Type B pancreatic cell (in vitro differentiated cells): ENCODE measurements at places on chromosomes 5 and 9.
A peak's percentile ranks its signal among the peaks of the same experiment; 100 is the strongest.

DNA sequence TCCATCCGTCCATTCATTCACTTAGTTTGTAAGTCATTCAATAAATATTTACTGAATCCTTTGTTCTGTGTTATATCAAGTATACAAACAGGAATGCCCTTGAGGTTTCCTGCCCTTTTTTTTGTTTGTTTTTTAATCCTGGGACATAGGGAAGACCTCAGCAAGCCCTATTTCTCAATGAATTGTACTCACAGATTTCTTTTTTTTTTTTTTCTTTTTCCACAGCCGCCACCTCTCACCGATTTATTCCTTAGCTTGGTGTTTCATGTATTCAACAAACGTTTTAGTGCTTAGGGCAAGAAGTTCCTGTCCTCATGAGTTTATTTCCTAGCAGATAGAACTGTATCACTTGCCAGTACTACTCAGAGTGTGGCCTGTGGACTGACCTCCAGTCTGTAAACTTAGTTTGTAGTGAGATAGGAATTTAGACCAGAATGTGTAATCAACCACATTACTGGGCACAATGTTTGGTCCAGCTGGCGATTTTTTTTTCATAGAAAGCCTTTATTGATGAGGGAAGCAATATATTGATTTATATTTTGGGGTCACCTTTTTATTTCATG is 35.4 kb upstream of the C5orf47 start:
- no peaks in the 10 kb centered on the region for H3K27me3 ChIP-seq
- H3K36me3 ChIP-seq = peaks cover 39% of the 10 kb centered on the region
- no peak overlapping the region for H3K4me3 ChIP-seq
- H3K4me1 ChIP-seq = peaks cover 16% of the 10 kb centered on the region

GRCh38 chr5:153585622-153586277 is 95.3 kb downstream of the GRIA1 start:
- H3K27me3 ChIP-seq = peaks cover 4% of the 10 kb centered on the region
- peaks cover 10% of the 10 kb centered on the region for H3K4me1 ChIP-seq
- no peak for DNase-seq
- no peak overlapping the region for H3K27ac ChIP-seq

DNA sequence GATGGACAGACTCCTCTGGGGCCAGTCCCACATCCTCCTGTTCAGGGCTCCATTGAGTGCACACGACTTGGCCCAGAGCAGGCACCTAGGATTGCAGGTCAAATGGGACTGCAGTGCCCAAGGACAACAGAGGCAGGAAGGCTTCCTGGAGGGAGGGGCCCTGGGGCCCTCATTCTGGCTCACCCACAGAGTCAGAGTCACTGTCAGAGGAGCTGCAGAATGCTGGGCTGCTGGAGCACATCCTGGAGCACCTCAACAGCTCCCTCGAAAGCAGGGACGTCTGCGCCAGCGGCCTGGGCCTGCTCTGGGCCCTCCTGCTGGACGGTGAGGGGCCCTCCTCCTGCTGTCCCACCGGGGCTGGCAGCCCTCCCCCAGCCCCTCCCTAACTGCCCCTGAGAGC is 15.1 kb downstream of the REXO4 start:
- H3K27ac ChIP-seq = no peak overlapping the region
- H3K4me1 ChIP-seq = peaks cover 5% of the 10 kb centered on the region
- H3K4me3 ChIP-seq = no peak overlapping the region
- no peaks in the 10 kb centered on the region for H3K27me3 ChIP-seq
- no peak for DNase-seq

DNA sequence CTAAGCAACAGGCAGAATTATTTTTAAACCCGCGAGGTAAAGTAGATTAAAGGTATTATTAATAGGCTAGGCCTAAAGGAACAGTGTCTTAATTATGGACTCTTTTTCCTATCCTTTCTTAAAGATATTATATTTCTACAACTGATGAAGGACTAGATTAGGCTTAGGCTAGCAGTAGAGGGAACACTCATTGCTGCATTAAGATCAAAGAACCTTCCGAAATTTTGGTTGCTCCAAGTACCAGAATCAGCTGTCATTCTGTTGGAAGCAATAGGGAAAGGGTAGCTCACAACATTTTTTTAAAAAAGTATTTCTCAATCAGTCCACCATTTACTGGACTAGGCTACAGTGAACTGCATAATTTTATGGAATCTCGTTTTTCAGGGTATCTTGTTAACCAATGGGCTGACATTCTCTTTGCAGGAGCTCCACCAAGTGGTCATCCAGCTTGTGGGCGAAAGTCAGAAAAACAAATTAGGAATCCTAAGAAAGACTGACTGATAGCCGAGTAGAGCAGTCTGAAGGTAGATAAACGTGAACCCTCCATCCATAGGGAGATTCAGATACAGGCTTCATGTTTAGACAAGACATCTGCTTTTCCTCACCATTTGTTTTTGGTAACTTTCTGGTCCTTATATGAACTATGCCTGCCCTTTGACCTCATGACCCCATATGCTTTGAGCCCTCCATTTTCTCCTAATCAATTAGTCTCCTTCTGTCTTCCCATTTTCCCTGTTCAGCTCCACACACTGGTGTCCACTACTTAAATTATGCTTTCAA is 103.6 kb upstream of the CHD1 start:
- H3K4me1 ChIP-seq = peaks cover 23% of the 10 kb centered on the region
- no peak overlapping the region for H3K4me3 ChIP-seq
- no peak overlapping the region for H3K27ac ChIP-seq
- no peak for DNase-seq
- H3K36me3 ChIP-seq = no peaks in the 10 kb centered on the region

DNA sequence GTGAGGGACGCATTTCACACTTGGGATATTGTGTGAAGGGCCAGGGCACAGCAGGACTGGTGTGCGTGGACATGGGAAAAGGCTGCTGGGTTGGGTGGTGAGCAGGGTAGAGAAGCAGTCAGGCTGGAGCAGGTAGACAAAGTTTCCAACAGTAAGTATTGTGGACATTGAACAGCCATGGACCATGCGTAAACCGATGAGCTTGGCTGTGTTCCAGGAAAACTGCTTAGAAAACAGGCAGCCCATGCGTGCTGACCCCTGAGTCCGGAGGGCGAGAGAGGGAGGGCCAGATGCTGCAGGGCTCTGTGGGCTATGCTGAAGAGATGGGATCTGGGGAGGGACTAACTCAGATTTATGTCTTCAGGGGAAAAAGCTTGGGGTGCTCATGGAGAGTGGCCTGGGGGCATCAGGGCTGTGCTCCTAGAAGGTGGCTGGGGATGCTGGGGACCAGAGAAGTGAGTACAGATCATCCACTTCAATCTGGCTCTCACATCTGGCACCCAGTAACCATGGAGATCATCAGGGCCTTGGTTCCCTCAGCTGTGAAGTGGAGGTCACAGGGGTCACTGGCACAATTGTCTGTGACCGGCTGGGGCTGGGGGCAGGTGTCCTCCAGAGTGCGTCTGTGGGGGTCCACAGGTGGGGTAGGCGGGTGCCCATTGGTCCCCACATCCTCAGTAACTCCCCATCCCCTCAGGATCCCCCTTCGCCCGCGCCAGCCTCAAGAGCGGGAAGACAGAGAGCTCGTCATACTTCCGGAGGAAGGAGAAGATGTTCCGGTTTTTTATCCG is 93.3 kb downstream of the CACNA1B start:
- H3K27me3 ChIP-seq = no peaks in the 10 kb centered on the region
- H3K27ac ChIP-seq = no peak overlapping the region
- H3K36me3 ChIP-seq = no peaks in the 10 kb centered on the region
- H3K4me1 ChIP-seq = peaks cover 8% of the 10 kb centered on the region
- H3K4me3 ChIP-seq = no peak overlapping the region

GRCh38 chr5:36079200-36079781 is 12.6 kb upstream of the UGT3A2 start:
- peaks cover 5% of the 10 kb centered on the region for H3K27me3 ChIP-seq
- no peak overlapping the region for H3K4me3 ChIP-seq
- H3K27ac ChIP-seq = no peak overlapping the region

- no peaks in the 10 kb centered on the region for H3K36me3 ChIP-seq
- no peak overlapping the region for H3K4me3 ChIP-seq
- no peak overlapping the region for H3K27ac ChIP-seq
- no peaks in the 10 kb centered on the region for H3K4me1 ChIP-seq
- peaks cover 47% of the 10 kb centered on the region for H3K27me3 ChIP-seq
- DNase-seq = no peak
These were observed 83.0 kb upstream of the IFNE start for GRCh38 chr9:21565155-21565554.

- no peaks in the 10 kb centered on the region for H3K36me3 ChIP-seq
- H3K4me1 ChIP-seq = peaks cover 8% of the 10 kb centered on the region
- peaks cover 13% of the 10 kb centered on the region for H3K27me3 ChIP-seq
- DNase-seq = no peak
- H3K27ac ChIP-seq = no peak overlapping the region
- H3K4me3 ChIP-seq = no peak overlapping the region
These were observed 15.8 kb upstream of the LCP2 start for GRCh38 chr5:170313344-170313743.

- no peaks in the 10 kb centered on the region for H3K36me3 ChIP-seq
- no peak overlapping the region for H3K27ac ChIP-seq
- H3K4me3 ChIP-seq = no peak overlapping the region
- H3K4me1 ChIP-seq = peaks cover 4% of the 10 kb centered on the region
These were observed 11.4 kb downstream of the CORO2A start for GRCh38 chr9:98180996-98181395.

GRCh38 chr9:37923118-37923795 is 19.3 kb upstream of the SLC25A51 start:
- no peaks in the 10 kb centered on the region for H3K27me3 ChIP-seq
- H3K4me1 ChIP-seq = peaks cover 36% of the 10 kb centered on the region
- no peak overlapping the region for H3K4me3 ChIP-seq
- peak overlapping the region; percentile 18 for H3K27ac ChIP-seq
- H3K36me3 ChIP-seq = no peaks in the 10 kb centered on the region

- peaks cover 73% of the 10 kb centered on the region for H3K27me3 ChIP-seq
- no peaks in the 10 kb centered on the region for H3K36me3 ChIP-seq
- no peak overlapping the region for H3K4me3 ChIP-seq
- H3K4me1 ChIP-seq = no peaks in the 10 kb centered on the region
- no peak for DNase-seq
- no peak overlapping the region for H3K27ac ChIP-seq
These were observed 11.2 kb downstream of the LRRC26 start for GRCh38 chr9:137158625-137159024.

GRCh38 chr9:20683351-20684034 is 566 bp upstream of the FOCAD start:
- peak overlapping the region; percentile 91 for H3K27ac ChIP-seq
- no peaks in the 10 kb centered on the region for H3K36me3 ChIP-seq
- peaks cover 27% of the 10 kb centered on the region for H3K4me1 ChIP-seq
- peak overlapping the region; percentile 92 for H3K4me3 ChIP-seq
- no peaks in the 10 kb centered on the region for H3K27me3 ChIP-seq

- DNase-seq = no peak
- peaks cover 9% of the 10 kb centered on the region for H3K4me1 ChIP-seq
- H3K4me3 ChIP-seq = no peak overlapping the region
- H3K27ac ChIP-seq = no peak overlapping the region
These were observed 180.3 kb downstream of the SEMA6A start for GRCh38 chr5:116394186-116394867.

DNA sequence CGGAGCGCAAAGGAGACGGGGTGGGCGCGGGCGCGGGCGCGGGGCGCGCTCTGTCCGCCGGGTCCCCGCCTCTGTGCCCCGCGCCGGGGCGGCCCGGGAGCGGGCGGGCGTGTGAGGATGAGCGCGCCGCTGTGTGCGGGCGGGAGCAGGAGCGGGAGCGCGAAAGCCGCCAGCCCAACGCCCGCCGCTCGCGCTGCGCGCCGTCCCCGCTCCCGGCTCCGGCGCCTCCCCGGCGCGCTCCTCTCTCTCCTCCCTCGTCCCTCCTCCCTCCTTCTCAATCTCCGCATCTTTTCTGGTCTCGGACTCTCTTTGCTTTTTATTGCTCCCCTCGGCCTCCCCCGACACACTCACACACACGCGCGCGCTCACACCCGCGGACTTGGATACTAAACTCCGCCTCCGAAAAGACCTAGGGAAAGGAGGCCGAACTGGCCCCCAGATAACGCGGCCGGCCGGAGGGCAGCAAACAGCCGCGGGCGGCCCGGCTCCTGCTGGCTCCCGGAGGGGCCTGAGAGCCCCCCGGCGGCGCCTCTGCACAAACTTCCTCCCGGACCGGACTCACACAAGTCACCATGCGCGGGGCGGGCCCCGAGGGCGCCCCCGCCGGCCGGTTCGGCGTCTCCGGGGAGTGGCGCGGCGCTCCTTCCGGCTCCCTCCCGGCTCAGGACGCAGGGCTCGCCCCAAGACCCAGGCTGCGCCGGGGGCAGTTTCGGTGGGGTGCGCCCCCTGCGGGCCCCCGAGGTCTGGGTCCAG is at the start of gene FIBCD1:
TSS of gene FIBCD1 (minus strand) at position 596 of the 753 bp plus-strand sequence. CDS start 640 bp downstream, outside the sequence.
- peaks cover 74% of the 10 kb centered on the region for H3K27me3 ChIP-seq
- no peak for DNase-seq
- peak within 1 kb of the TSS; percentile 87 for H3K4me3 ChIP-seq
- no peak within 1 kb of the TSS for H3K27ac ChIP-seq
- H3K4me1 ChIP-seq = peaks cover 11% of the 10 kb centered on the region
- no peaks in the 10 kb centered on the region for H3K36me3 ChIP-seq

DNA sequence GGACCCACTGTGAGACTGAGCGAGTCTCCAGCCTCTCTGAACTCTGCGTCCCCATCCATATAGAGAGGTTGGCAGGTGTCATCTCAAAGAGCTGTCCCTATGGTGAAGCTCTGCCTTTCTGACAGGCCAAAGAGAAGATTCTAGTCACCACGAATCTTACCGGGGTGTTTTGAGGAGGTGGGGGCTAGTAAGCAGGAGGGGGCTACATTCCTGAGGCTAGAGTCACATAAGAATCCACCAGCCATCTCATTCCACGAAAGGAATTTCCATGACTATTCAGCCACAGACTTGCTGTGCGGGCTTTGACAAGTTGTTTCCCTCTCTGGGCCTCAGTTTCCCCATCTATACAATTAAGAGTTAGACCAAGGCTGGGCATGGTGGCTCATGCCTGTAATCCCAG is 16.3 kb downstream of the PDGFRB start:
- H3K27ac ChIP-seq = peak overlapping the region; percentile 82
- no peak overlapping the region for H3K4me3 ChIP-seq
- no peaks in the 10 kb centered on the region for H3K27me3 ChIP-seq

DNA sequence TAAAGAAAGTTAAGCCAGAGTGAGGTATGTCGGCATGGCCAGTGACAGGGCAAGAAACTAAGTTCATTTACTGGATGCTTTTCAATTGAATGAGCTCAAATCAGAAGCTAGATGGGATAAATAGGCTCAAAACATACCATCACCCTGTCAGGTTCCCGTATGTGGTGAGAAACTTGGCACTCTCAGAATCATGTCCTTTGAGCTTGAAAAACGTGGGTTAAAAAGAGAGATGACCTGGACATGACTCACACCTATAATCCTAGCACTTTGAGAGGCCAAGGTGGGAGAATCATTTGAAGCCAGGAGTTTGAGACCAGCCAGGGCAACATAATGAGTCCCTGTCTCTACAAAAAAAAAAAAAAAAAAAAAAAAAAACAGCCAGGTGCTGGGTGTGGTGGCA is 121.7 kb upstream of the RGMB start:
- DNase-seq = no peak
- no peaks in the 10 kb centered on the region for H3K36me3 ChIP-seq
- peaks cover 6% of the 10 kb centered on the region for H3K4me1 ChIP-seq
- no peak overlapping the region for H3K27ac ChIP-seq
- peaks cover 11% of the 10 kb centered on the region for H3K27me3 ChIP-seq
- H3K4me3 ChIP-seq = no peak overlapping the region
